ENCODE measurements at places on chromosomes 13 and 19.
A peak's percentile ranks its signal among the peaks of the same experiment; 100 is the strongest.

DNA sequence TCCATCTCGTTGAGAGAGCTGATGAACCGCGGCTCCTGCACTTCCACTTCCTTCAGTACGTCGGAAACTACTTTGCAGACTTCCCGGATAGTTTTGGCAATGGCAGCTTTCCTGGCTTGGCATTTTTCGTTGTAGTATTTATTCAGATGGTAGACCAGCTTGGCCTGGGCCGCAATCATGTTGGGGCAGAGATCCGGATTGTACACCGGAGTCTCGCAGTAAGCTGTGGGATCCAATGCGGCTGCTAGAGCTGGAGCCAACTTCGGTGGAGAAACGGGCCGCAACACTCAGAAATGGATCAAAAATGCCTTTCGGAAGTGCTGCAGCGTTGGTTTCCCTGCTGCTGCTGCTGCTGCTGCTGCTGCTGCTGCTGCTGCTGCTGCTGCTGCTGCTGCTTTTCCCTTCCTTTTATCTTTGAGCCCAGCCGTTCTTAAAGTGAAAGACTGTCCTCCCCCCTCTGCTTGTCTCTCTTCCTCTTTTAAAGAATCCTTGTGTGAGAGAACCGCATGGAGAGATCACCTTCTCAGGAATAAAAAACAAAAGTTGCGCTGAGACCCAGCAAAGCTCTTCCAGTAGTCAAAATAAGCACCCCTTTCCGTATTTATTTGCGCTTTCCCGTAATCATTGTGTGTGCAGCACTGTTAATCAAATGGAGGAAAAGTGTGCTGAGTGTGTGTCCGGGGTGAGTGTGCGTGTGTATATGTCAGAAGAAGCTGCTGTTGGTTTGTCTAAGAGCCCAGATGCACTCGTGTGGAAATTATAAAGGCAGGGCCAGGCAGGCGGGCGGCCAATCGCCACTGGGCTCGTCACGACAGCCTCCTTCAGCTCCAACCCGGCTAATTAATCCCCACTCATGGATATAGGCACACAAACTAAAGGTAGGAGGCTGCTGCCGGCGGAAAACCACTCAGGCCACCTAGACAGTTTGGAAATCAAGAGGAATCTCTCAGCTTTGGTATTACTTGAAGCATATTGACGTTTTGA, at the start of gene MAB21L1:
TSS of gene MAB21L1 (minus strand) at position 730 of the 984 bp plus-strand sequence. CDS start at position 179, 551 bp downstream.
- no peak for DNase-seq

DNA sequence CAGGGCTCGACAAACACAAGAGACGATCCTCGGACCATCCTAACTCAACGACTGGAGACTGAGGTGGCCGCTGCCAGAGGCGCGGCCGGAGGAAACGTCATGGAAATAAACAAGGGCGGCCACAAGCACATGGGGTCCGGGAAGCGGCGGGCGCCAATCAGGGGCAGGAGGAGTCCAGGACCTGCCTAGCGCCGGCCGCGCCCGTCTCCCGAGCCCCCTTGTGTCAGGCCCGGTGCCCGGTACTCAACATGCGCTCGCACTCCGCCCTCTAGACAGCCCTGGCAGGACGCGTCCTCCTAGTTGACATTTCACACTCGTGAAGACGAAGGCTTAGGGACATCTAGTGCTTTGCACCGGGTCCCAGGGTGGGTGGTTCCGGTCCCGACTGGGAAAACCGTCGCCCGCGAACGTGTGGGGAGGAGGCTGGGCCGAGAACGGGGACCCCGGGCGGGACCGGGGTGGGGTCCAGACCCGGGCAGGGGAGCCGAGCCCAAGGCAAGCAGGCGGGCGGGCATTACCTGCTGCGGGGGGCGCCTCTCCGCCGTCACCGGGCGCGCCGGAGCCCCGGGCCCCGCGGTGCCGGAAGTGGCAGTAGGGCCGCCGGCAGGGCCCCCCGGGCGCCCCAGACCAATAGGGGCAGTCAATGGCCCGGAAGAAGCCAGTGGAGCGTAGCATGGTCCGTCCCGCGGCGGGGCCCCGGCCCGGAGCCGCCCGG, 442 bp downstream of the REXO1 start:
- no peak for DNase-seq

DNA sequence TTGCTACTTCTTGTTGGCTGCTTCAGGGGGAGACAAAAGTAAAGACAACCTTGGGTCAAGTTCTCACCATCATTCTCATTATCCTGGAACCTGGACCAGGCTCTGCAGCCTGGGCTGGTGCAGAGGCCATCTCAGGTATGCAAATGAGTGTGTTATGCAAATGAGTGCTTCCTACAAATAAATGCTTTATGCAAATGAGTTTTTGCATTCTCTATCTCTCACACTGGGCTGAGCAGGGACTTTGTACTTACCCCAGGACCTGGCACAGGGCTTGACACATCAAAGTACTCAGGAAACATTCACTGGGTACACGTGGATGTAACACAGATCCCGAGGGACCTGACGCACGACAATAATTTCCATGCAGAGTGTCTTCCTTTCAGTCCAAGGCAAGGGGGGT, 103.0 kb downstream of the DNAJC15 start:
- DNase-seq = no peak

GRCh38 chr13:49932868-49933267, 3.3 kb downstream of the SPRYD7 start:
- no peak for DNase-seq

DNA sequence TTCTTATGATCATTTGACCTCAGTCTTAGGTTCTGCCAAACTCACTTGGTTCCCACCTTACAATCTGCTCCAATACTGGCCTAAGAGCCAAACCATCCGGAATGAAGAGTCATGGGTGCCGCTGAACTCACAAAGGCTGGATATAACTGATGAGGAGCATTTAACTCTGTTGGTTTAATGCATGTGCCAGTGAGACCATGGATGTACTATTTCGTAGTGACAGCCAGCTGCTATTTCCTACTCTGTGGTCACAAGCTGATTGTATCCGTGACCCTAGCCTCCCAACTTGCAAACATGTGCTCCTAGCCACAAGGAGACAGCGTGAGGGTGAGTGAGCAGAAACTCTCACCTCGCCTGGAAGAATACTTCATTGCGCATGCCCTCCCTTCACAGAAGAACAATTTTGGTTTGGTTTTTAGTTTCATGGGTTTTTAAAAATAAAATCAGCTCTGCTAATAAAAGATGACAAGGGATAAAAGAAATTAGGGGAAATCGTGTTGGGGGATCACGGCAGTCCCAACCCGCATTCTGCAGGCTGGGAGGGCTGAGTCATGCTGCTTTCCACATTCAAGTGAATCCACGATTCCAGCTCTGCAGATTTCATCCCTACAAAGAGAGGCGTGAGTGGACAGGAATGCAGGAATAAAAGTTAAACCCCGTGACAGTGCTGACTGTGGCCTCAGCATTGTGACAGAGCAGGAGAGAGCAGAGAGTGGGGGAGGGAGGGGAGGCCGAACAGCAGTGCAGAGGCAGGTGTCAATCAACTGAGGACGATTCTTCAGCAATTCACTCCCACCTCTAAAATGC, 66.8 kb upstream of the RAP2A start:
- no peak for DNase-seq

DNA sequence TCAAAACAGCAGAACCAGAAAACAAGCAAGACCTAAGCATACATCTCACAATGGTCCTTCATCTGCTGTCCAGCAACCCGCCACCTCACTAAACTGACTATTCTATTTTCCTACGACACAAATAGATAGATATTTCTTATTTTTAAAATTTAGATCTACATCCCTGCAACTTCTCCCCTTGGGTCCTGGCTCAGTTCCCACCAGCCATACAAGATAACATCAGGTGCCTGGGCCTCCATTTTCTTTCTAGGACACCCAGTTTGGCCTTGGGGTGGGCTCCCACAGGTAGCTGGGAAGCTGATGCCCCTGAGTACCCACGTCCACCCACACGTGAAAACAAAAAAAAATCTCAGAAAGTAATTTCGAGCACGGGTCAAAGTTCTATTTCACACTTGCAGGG, 47.6 kb downstream of the TGDS start:
- DNase-seq = no peak

DNA sequence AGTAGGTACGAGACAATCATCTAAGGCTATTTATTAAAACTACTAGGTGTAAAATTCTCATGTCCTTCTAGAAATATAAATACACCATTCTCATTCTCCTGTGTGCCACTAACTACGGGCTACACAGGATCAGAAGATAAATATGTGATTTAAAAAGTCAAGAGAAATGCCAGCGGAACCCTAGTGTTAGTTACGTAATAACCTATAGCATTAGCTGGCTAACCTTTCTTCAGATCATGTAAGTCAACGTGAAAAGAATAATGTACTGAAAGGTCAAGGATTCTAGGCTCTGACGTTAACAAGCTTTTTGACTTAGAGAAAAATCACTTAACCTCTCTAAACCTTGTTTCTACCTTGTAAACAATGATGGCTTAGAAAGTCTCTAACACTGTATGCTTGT, 121.8 kb downstream of the RGCC start:
- DNase-seq = no peak

DNA sequence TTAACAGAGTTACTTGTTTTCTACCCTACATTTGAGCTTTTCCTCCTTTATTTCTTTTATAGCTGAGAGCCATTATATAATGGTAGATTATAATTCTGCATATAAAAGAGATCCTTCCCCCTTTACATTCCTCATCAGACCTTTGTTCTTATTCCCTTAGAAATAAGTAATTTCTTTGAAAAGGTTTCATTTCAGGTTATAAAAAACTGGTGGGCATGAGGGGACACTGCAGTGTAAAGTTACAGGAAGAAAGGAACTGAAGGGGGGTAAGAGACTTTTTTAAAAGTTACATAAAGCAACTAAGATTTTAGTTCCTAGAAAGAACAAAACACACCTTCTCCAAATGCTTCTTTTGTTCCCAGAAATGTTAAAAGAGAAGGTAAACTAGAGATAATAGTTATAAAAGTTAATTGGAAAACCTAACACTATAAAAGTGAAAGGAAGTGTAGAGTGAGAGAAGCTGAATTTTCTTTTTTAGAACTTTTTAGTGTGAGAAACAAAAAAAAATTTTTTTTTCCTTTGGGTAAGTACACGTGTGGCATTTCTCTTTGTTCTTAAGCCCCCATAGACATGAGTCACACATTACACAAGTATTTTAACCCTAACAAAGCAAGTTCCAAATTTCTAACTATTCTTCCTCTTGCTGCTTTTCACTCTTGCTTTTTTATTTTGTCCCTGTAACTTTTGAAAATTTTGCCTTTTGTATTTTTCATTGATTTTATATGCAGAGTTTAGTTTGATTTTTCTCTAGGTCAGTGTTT, 106.4 kb upstream of the MLNR start:
- DNase-seq = no peak

GRCh38 chr19:57813919-57814504, 701 bp downstream of the ZNF552 start:
- no peak for DNase-seq

DNA sequence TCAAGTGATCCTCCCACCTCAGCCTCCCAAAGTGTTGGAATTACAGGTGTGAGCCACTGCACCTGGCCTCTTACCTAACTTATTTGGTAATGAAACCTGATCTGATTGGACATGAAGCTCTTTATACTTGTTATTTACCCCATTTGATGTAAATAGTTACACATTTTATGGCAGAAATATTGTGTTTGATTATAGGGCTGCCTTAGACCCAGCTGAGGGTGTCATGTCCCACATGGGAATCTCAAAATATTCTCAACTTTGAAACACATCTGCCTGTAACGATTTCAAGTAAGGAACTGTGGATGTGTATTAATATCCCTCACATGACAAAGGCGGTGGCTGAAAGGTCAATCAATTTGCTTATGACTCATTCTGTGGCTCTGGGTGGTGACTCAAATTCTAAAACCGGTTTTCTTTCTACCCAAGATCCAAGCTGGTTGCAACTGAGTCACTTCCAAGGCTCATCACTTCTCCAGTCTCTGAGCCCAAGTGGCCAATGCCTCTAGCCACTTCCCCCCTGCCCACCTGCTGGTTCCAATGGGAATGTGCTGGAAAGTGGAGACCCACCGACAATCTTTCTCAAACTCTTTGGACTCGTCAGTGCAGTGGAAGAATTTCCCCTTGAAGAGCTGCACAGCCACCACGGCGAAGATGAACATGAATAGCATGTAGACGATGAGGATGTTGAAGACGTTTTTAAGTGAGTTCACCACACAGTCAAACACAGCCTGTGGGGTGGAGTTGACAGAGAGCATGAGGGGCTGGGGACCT, 110.9 kb downstream of the IER2 start:
- DNase-seq = peak; percentile 32

DNA sequence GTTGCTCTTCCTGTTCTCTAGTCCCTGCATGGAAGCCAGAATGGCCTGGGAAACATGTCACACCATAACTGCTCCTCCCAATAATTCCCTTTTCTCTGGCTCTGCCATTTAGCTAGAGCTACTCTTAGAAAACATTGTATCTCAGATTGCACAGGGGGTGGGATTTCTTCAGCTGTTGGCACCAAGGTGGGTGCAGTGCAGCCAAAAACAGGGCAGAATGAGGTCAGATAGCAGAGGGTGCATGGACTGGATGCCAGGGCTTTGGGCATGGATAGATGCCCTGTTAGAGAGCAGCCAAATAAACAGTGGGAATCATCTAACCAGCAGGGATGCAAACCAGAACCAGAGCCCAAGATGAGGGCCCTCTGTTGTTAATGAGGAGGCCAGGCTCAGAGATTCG, 4.9 kb upstream of the AMER2 start:
- no peak for DNase-seq

GRCh38 chr13:67133476-67133875, 96.7 kb downstream of the PCDH9 start:
- DNase-seq = no peak

GRCh38 chr13:32956595-32956933, 59.7 kb upstream of the KL start:
- no peak for DNase-seq

GRCh38 chr19:48102870-48103751, 7.5 kb downstream of the PLA2G4C start:
- no peak for DNase-seq

- DNase-seq = no peak
These were observed 30.1 kb downstream of the PIP5K1C start for GRCh38 chr19:3669947-3670795.

GRCh38 chr13:44921931-44922758, 67.1 kb downstream of the NUFIP1 start:
- DNase-seq = no peak

DNA sequence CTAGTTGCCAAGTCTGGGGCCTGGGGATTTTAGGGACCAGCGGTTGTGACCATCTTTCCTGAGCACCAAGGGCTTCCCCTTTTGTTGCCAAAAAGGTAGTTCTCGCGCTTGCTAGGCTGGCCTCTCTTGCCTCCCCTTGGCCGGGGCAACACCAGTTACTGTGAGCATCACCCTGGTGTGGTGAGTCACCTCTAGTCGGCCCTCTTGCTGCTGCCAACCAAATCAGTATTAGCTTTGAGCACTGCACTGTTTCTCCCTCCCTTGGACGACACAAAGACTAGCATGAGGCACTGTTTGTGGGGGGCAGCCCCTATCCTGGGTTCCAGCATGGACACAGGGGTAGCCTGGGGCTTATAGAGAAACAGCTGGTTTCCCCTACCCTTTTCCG, 6.9 kb downstream of the SYDE1 start:
- DNase-seq = no peak

- no peak for DNase-seq
These were observed 1459.3 kb downstream of the UQCRFS1 start for GRCh38 chr19:27753622-27754021.
